ENCODE measurements at places on chromosomes 2 and 18.

- no peak for DNase-seq
Observed at GRCh38 chr18:21636769-21637168, 24.7 kb downstream of the SNRPD1 start.

GRCh38 chr2:9907402-9907801 lies 44.1 kb upstream of the GRHL1 start:
- DNase-seq, result no peak

- no peak for DNase-seq
Observed at GRCh38 chr2:232777276-232777675, 911 bp upstream of the KCNJ13 start.

GRCh38 chr18:24790347-24790746 lies 329.9 kb downstream of the HRH4 start:
- DNase-seq, result no peak

DNA sequence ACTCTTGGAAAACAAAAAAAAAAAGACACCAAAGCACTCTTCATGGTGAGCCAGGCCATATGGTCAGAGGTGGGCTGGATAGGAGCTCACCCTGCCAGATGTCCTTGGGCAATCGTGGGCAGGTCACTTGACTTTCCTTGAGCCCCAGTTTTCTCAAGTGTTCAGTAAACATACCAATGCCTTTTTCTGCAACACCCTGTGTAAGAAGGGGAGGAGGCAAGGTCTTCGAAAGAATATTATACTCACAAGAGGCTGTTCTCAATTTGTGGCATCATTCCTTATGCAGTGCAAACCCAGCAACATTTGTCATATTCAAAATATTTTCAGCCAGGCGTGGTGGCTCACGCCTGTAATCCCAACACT lies 22.9 kb upstream of the TMEM87B start:
- no peak for DNase-seq

DNA sequence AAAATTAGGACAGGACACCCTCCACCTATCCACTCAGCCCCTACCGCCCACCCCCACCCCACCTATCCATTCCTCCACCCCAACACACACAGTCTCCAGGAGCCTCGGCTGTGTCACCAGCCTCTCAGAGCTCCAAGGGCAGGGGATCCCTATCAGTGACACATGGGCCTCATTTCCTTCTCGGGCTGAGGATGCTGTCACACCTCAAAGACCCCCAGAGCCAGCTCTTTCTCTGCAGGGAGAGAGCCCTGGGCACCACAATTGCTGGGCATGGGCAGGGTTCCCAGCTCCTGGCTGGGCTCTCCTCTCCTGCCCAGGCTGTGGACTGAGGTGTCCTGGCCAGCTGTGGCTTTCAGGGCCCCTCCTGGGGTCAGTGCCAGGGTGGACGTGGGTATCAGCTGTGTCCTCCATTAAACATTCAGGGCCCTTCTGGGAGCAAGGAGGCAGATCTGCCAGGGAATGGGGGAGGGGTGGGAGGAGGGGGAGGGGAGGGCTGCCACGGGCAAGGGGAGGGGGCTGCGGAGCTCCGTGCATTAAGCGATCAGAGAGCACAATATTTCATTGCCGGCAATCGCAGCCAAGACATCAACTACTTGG lies 14.3 kb upstream of the ECEL1 start:
- DNase-seq, result no peak

DNA sequence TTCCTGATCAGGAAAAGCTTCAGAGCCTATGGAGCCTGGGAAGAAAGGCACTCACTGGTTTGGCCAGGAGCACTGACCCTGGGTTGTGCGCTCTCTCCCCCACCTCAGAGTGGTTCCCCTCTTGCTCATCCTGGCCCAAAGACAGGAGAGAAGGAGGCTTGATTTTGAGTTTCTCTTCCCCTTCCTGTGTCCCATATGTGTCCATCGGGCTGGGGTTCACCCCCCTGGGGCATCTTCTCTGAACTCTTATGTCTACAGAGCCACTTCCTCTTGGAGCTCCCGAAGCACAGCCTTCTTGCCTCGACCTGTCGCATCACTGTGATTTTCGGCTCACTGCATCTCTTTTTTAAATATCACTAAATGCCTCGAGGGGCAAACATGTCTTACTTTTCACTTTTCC lies 692.3 kb downstream of the RNF144A start:
- no peak for DNase-seq
